ENCODE measurements at places on chromosomes 1 and 21.

DNA sequence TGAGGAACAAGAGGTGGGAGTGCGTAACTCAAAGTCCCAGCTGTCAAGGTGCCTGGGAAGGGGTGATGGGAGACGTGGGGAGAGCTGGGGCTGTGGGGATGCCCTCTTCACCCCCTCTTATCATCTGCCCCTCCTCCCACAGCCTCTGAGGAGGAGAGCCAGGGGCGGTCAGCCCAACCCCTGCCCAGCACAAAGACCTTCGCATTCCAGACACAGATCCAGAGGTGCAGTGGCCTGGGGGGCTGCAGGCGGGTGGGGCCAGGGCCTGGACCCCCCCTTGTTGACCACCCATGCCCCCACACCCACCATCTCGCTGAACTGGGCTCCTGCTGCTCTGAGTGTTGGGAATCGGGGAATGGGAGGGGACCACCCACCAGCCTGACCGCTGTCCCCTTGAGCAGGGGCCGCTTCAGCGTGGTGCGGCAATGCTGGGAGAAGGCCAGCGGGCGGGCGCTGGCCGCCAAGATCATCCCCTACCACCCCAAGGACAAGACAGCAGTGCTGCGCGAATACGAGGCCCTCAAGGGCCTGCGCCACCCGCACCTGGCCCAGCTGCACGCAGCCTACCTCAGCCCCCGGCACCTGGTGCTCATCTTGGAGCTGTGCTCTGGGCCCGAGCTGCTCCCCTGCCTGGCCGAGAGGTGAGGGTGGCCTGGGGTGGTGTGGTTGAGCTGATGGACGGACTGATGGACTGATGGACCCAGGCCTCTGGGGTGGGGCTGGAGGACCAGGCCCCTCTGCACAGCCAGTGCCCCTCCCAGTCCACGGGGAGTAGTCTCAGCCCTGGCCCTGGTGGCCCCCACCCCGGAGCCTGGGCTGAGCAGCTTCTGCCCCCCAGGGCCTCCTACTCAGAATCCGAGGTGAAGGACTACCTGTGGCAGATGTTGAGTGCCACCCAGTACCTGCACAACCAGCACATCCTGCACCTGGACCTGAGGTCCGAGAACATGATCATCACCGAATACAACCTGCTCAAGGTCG is 29.7 kb downstream of the TRIM11 start:
- no peak for DNase-seq

GRCh38 chr1:24302209-24302611 is 16.9 kb upstream of the GRHL3 start:
- no peak for DNase-seq

GRCh38 chr1:37471345-37472231 is 2.8 kb upstream of the ZC3H12A start:
- no peak for DNase-seq

DNA sequence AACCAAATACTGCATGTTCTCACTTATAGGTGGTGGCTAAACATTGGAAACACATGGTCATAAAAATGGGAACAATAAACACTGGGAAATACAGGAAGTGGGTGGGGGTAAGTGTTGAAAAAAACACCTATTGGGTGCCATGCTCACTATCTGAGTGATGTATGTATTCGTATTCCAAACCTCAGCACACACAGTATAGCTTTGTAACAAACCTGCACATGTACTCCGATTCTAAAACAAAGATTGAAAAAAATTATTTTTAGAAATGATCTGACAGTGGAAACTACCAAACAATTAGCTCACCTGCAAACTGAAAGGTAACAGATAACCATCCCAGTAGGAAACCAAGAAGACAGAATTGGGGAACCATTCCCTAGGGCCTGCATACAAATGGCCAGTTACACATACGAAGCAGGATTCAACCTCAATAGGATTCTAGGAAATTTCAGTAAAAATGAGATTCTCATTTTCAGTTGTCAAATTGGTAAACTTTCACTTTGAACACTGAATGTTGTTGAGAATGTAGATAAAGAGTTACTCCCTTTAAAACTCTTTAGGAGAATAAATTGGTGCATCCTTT is 88.1 kb upstream of the LRRC8D start:
- no peak for DNase-seq

DNA sequence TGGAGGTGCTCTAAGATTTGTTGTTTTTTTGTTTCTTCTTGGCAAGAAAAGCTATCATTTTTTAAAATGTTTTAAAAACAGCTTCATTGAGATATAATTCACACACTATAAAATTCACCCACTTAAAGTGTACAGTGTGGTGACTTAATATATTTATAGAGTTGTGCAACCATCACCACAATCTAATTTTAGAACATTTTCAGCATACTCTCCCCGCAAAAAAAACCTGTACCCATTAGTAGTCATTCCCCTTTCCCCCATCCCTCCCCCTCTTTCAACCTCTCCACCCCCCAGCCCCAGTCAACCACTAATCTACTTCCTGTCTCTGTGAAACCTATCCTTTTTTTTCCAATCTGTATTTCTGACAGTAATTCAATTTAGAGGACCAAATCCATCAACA is 30.6 kb downstream of the ZC3H11B start:
- no peak for DNase-seq

DNA sequence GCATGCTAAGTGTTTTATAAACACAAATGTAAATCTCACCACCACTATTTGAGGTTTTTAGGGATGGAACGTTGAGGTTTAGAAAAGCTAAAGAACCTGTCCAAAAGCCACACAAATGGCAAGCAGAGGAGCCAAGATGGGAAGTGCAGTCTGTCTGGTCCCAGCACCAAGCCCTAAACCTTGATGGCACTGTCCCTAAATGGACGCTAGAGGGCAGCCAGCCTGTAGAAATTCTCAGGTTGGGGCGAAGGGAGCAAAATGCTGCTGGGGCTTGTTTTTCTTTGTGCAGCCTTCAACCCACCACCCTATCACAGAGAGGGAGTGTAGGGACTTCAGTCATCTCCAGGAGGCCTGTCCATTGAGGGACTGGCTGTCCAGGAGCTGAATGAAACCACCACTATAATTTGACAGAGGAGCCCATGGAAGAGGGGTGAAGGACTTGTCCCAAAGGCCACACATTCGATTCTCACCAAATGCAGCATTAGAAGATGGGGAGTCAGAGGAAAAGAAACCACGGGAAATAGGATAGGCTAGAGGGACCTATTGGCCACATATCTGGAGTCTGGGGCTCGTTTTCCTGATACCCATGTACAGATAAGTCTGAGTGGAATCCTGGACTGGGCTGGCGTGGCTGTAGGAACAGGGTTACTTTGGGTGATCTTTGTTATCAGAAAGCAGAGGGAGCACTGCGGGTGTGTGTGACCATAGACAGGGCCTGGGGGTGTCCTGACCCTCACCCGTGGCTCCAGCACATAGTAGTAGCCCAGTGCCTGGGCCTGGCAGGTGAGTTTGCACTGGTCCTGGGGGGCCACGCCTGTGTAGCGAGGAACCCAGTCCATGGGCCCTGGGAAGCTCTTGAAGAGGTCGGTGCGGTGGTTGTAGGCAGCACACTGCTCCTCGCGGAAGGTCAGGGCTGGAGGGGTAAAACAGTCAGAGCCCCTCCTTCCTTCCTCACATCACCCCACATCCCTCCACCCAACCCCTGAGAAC is 6.1 kb downstream of the ADAMTS4 start:
- DNase-seq = peak; percentile 90

- no peak for DNase-seq
Measured at GRCh38 chr1:17272646-17273045, 23.7 kb downstream of the PADI3 start.

DNA sequence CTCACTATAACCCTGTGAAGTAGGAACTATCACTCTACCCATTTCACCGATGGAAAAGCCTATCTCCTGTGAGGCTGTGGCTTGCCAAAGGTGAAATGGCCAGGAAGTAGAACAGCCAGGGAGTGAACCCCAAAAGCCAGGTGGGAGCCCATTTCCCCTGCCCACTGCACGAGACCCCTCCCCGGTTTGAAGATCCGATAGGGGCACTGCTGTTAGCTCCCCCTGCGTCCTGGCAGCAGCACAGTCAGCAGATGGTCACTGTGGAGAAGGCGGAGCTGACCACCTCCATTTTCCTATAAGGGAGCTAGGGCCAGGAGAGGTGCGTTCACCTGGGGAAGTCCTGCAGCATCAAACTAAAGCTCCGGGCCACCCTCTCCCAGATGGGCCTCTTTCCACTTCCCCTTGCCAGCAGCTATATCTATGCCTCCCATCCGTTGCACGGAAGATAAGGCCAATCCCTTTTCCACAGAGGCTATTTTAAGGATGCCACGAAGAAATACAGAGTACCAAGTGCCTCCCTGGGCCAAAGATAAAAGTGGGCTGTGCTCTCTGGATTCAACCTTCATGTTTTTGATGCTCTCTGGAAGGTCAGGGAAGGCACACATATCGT is 7.8 kb downstream of the ERG start:
- DNase-seq = no peak

DNA sequence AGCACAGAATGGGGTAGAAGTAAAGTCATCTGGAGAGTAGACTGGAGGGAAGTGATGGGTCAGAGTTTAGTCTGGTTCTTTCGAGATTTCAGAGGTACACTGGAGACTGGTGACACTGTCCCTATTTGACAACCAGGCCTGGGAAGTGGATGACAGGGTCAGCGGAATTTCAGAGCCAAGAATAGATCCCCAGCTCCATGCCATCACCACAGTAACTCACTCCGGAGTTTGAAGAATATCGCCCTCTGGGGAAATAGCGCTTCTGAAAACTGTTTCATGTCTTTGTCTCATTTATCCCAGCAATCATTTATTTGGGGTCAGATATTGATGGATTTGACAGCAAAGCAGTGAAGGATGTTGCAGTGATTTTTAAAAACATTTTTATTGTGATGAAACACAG is 7.6 kb upstream of the NFASC start:
- no peak for DNase-seq

DNA sequence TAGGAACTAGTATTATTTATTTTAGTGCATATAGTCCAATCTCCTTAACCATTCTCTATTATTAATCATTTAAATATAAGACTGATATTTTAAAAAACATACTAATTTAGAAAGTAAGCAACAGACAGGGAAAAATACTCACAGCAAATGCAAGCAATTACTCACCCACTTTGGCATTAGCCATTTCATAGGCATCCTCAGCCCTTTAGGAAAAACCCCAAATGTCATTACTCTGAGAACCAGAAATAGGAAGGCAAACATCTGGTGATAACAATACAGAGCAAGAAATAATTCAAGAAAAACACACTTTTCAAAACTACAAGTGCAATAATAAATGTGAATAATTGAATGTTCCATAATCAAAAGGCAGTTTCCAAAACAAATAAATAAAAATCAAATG is 545.1 kb downstream of the PLPP3 start:
- DNase-seq = no peak

DNA sequence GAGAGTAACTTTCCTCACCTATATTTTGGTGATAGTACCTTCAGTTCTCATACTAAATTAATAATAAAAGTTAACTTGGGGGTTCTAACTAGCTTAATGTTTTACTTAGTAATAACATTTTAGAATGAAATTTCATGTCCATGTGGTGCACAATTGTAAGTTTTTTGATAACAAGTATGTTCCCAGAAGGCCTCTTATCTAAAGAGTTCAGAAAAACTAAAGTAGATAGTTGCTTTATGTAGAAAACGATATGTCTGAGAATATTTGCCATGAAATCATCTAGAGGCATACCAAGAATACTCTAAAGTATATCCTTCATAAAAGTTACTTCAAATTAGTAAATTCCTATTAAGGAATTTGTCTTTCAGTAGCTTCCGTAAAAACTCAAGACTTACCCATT is 10.2 kb upstream of the ADCY10 start:
- no peak for DNase-seq

- no peak for DNase-seq
Measured at GRCh38 chr21:29175408-29176134, 45.1 kb downstream of the MAP3K7CL start.

DNA sequence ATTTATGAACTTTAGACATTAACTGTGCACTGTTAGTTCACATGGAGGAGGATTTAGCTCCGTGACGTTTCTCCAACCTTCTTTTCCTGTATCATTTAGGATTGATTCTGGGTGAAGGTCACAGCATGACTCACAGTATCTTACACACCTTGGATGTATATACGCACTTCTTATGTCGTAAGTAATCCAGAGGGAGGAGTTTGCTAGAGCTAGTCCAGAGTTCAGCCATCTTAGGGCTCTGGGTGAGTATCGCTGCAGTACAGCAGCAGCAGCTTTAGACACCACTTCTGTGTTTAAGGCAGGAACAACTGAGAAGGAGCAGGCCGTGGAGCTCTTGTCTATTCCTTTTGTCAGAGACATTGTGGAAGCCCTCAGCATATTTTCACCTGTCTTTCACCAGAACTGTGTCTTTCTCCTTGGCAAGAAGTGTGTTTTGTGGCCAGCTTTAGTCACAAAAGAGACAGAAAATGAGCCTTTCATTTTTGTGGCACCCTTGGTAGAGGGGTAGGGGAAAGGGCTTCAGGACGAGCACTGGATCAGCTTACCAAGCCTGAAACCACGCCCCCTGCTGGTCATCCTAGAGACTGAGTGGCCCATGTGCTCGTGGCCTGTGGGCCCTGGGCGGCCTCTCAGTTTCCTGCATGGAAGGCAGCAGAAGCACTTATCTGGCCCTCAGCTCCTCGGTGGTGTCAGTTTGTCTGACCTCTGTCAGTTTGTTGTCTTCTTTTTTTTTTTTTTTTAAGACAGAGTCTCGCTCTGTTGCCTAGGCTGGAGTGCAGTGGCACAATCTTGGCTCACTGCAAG is 64.0 kb downstream of the ADARB1 start:
- peak; percentile 46 for DNase-seq

DNA sequence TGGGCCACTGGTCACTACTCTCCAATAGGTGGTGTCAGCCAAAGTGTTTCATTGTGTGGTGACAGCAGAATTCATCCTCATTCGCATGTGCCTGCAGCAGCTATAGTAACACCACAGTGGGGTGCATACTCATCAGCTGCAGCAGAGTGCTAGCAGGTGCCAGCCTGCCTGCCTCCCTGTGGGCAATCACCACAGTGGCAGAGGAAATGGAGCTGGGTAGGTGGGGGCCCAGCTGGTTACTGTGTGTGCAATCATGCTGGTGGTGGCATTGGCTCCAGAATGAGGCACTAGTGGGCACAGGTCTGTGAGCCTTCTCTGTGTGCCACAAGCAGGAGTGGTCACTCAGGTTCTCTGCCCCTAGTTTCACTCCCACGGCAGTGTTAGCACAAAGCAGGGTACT is 579.2 kb downstream of the PTPRC start:
- no peak for DNase-seq

DNA sequence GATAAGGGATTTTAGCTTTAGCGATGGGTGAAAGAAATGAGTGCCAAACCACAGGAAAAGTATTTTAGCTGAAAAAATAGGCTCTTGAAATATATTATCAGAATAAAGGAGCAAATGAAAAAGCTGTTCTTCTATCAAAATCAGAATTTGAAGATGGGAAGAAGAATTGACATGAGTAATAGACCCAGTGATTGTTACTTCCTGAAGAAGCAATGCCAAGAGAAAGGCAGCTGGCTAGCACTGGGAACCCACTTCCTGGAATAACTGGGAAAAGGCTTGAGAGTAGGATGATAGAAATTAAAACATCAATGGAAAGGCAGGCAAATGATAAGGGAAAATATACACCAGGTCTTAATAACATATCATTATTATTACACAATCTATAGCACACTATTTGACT is 29.9 kb upstream of the LYPLAL1 start:
- no peak for DNase-seq

All from D721Med (cell line).